ENCODE measurements at places on chromosomes 1 and 21. TPM values are rescaled to one million over a fixed set of nuclear protein-coding genes. Genes with fewer than 3 reads are reported as not detected.

RGS13 gene
- total RNA-seq, result not detected

NFIA gene
- 6.9 TPM for total RNA-seq

FMO3 gene
- total RNA-seq, result not detected

KLHDC9 gene
- 0.52 TPM for total RNA-seq

NFASC gene
- not detected for total RNA-seq

ATP1A4 gene
- not detected for total RNA-seq

CGN gene
- 1.4 TPM for total RNA-seq

OR2T2 gene
- total RNA-seq, result not detected

DNA sequence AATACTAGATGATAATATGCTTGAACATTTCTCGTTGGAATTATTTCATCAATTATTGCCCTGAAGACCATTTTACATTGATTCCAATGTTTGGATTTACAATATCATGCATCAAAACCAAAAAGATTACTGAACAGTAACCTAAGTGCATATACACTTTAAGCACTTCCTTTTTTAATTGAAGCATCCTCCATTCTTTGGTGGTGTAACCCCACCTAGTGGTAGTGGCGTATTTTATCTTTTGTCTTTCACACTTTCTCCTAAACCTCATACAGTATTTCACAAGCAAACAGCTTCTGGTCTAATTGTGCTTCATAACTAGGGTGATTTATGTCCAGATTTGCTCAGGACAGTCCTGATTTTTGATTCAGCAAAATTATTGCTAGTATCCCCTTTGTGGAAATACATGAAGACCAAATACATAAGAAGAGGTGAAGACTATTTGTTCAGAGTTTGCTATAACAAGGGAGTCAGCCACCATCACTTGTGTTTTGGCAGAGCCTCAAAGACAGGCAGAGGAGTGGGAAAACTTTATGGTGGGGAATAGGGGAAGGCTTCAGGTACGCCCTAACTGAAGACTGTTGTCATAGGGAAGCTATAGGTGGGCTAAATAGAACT lies 3.4 kb upstream of the NVL start:
- H3K4me1 ChIP-seq, result peaks cover 32% of the 10 kb centered on the region
- H3K27ac ChIP-seq, result no peak overlapping the region
- no peak for DNase-seq
- H3K36me3 ChIP-seq, result no peaks in the 10 kb centered on the region

DNA sequence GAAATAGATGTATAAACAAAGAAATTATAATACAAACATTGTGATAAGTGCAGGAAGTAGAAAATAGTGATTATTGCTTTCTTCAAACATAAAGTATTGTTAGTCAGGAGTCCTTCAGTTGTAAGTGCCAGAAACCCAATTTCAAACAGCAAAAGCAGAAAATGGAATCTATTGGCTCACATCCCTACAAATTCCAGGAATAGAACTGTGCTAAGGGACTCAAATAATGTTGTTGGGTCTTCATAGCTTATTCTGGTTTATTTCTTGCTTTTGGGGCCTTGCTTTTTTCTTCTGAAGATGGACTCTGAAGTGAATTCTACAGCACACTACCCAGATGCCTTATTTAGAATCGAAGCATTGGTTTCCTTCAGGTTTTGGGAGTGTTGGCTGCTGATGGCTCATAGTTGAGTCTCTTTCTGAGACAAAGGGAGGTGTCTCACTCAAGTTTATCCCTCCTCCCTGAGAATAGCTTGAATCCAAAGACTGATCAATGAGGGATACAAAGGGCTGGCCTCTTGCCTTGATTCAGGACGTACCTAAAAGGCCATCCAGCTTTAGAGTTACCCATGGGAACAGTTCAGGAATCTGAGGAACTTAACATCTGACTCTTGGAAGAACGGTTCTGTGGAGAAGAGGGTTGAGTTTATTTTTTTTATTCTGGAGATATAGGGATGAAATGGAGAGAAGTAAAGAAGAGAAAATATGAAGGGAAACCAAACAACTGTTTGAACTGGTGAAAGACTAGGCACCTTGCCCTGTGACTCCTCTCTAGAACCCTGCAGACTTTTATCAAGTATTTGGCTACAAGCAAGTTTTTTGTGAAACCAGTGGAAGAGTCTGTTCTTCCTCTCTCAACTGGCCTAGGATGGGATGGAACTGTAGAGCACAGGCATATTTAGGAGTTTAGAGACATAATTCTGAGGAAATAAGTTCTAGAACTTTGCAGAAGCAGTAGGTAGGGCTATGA lies 39.0 kb upstream of the ATG4C start:
- no peaks in the 10 kb centered on the region for H3K4me1 ChIP-seq
- no peak for DNase-seq
- no peaks in the 10 kb centered on the region for H3K36me3 ChIP-seq
- no peak overlapping the region for H3K4me3 ChIP-seq
- H3K27ac ChIP-seq, result no peak overlapping the region
- H3K27me3 ChIP-seq, result no peaks in the 10 kb centered on the region

DNA sequence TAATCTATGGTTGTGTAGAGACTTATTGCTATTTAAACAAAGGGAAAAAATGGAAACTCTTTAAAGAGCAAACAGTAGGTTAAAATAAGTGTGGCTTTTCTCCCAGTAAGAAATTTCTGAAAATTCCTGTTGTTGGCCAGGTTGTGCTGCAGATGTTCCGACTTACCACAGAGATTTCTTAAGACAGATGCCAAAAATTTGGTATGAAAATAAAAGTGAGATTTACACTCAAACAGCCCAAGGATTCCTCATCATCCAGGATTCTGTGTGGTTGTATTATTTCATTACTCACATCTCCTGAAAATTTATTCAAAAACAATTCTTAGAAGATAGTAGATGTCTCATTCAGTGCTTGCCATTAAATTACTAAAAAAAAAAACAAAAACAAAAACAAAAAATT lies 296.7 kb upstream of the PTBP2 start:
- H3K36me3 ChIP-seq, result no peaks in the 10 kb centered on the region
- no peak for DNase-seq
- no peaks in the 10 kb centered on the region for H3K4me1 ChIP-seq

- no peak for DNase-seq
- peaks cover 50% of the 10 kb centered on the region for H3K4me1 ChIP-seq
- no peak overlapping the region for H3K27ac ChIP-seq
- no peaks in the 10 kb centered on the region for H3K36me3 ChIP-seq
- H3K4me3 ChIP-seq, result no peak overlapping the region
- no peaks in the 10 kb centered on the region for H3K27me3 ChIP-seq
Observed at GRCh38 chr1:54359393-54360162, 46.6 kb downstream of the SSBP3 start.

- no peak overlapping the region for H3K4me3 ChIP-seq
- no peaks in the 10 kb centered on the region for H3K4me1 ChIP-seq
- no peak for DNase-seq
- no peaks in the 10 kb centered on the region for H3K36me3 ChIP-seq
Observed at GRCh38 chr1:198267056-198267455, 110.3 kb downstream of the NEK7 start.

GRCh38 chr1:155976062-155976912 lies 2.1 kb downstream of the ARHGEF2 start:
- H3K4me1 ChIP-seq, result peaks cover 74% of the 10 kb centered on the region
- H3K36me3 ChIP-seq, result peaks cover 11% of the 10 kb centered on the region
- DNase-seq, result peak; percentile 77
- no peaks in the 10 kb centered on the region for H3K27me3 ChIP-seq
- peak overlapping the region; percentile 96 for H3K4me3 ChIP-seq

DNA sequence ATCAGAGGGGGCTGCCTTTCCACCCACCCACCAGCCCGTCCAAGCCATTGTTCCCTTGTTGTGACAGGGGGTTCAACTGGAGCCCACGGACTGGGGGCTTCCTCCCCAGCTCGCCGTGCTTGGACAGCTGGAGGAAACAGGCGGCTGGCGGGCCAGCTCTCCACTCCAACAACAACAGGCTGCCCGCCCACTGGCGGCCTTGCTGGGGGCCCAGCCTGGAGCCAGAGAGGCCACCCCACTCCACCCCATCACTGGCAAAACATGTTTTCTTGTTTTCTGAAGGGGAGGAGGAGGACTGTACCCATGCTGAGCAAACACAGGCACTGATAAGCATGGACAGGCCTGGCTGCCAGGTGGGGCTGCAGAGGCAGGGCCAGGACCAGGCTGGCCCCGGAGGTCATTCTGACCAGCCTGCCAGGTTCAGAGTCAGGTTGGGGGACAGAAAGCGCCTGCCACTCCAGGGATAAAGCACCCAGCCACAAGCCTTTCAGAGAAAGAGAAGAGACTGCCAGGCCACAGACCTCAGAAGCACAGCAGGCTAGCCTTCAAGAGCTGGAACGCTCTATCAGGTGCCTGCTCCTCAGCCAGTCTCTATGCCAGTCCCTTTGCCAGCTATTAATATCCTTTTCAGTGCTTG lies 32.8 kb downstream of the GJA4 start:
- DNase-seq, result no peak
- no peaks in the 10 kb centered on the region for H3K4me1 ChIP-seq
- no peak overlapping the region for H3K4me3 ChIP-seq

DNA sequence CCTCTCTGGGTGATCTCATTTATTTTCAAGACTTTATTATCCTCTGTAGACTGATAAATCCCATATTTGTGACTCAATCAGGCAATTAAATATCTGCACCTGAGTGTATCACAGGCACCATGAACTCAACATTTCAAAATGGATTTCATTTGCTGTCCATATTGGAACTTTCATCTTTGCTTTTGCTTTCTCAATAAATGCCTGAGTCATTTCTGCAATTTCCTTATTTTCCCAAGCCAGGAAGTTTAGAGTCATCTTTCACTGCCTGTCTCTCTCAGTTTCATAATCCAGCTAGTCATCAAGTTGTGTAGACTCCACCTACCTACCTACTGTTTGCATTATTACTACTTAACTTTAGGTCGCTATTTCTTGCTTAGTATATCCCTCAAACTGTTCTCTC lies 540.9 kb downstream of the LMO4 start:
- H3K27ac ChIP-seq, result no peak overlapping the region
- no peak for DNase-seq
- H3K27me3 ChIP-seq, result no peaks in the 10 kb centered on the region
- no peak overlapping the region for H3K4me3 ChIP-seq
- no peaks in the 10 kb centered on the region for H3K4me1 ChIP-seq

DNA sequence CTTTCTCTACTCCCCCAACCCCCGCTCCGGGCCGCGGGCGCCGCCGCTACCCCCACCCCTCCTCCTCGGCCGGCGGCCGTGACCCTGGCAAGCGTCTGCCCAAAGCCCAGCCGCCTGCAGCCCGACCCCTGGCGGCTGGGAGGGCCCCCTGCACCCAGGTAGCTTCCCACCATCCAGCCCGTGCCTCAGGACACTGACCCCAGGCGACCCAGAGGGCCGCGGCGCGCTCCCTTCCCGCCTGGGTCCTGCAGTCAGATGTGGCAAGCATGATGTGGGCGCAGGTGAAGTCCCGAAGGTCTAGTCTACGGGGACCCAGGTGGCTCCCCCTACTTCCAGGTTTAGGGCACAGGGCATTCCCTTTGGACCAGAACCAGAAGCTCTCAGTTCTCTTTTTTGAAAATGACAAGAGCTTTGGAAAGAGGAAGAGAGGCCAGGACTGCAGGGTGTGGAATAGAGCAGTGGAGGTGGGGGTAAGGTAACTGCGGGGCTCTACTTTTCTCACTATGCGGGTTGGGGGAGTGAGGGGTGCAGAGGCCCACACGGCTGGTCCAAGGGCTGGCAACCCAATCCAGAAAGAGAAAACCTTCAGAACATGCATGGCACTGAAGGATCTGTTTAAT lies at the start of gene DENND4B:
TSS of gene DENND4B (minus strand) at position 97 of the 620 bp plus-strand sequence. CDS start 2,344 bp downstream, outside the sequence.
- H3K4me1 ChIP-seq, result peaks cover 35% of the 10 kb centered on the region
- H3K27ac ChIP-seq, result peak within 1 kb of the TSS; percentile 83
- peak within 1 kb of the TSS; percentile 72 for H3K4me3 ChIP-seq
- DNase-seq, result peak; percentile 69
- peaks cover 52% of the 10 kb centered on the region for H3K36me3 ChIP-seq
- H3K27me3 ChIP-seq, result no peaks in the 10 kb centered on the region

GRCh38 chr1:27633298-27633610 lies 1.7 kb downstream of the FGR start:
- H3K4me3 ChIP-seq, result no peak overlapping the region
- peak overlapping the region; percentile 62 for H3K27ac ChIP-seq
- H3K36me3 ChIP-seq, result no peaks in the 10 kb centered on the region
- no peak for DNase-seq
- H3K4me1 ChIP-seq, result peaks cover 75% of the 10 kb centered on the region

DNA sequence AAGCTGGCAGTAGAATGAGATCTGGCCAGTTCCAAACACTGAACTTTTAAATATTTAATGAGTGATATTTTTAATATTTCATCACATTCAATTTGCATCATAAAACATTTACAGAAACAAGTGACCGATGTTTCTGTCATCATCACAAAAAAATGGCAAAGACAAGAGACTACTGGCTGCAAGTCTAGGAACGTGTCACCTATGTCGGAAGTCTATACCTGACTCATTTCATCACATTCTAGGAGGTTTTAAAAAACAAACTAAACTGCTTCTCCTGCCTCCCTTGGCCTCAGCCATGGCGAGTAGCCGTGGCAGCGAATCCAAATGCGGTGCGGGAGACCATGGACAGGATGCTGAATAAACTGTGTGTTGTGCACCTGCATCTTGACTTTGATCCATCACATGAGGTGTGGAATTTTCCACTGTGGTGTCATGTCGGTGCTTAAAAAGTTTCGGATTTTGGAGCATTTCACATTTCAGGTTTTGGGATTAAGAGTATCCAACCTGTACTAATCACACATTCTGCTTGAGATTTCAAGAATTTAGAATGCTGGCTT lies 43.1 kb downstream of the CLSTN1 start:
- no peak overlapping the region for H3K27ac ChIP-seq
- H3K36me3 ChIP-seq, result no peaks in the 10 kb centered on the region
- no peak for DNase-seq
- H3K27me3 ChIP-seq, result no peaks in the 10 kb centered on the region

- H3K27me3 ChIP-seq, result no peaks in the 10 kb centered on the region
- H3K4me3 ChIP-seq, result no peak overlapping the region
- no peak overlapping the region for H3K27ac ChIP-seq
Observed at GRCh38 chr21:27511233-27511632, 544.3 kb upstream of the ADAMTS5 start.

DNA sequence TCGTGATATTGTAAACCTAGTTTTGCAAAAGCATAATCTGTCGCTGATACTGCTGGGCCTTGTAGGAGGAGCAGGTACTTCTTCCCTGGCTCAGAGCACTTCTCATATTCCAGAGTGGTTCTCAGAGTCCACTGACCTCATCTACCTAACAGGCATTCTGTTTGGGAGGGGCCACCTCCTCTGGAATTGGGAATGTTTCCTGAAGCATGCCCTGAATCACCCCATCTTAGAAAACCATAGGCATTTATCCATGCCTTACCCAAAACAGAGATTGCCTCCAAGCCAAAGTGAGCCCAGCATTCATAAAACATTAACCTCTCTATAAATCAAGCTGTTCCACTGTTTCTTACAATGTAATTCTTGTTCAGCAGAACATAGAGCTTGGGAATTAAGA lies 35.1 kb downstream of the SLC44A3 start:
- no peak for DNase-seq
- H3K27ac ChIP-seq, result no peak overlapping the region
- H3K36me3 ChIP-seq, result no peaks in the 10 kb centered on the region
- H3K4me3 ChIP-seq, result no peak overlapping the region
- no peaks in the 10 kb centered on the region for H3K4me1 ChIP-seq

DNA sequence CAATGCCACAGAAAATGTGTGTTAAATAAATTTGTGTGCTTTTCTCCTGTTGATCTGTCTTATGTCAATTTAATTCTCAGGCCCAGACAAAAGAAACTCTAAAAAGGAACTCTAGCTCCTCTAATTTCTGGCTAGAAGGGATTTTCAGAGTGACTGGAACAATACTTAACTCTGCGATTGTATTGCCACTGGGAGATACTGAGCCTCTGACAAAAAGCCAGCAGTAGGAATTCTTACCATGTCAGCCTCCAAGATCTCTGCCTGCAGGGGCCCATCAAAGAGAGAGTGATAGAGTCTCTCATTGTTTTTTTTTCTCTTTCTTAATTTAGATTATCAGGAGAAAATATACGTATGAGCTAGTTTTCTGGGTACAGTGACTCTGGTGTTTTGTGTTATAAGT lies 1165.7 kb downstream of the BRINP3 start:
- H3K36me3 ChIP-seq, result no peaks in the 10 kb centered on the region
- DNase-seq, result no peak
- H3K4me1 ChIP-seq, result no peaks in the 10 kb centered on the region
- H3K27me3 ChIP-seq, result no peaks in the 10 kb centered on the region
- no peak overlapping the region for H3K27ac ChIP-seq

All from CD4-positive, alpha-beta memory T cell (primary cell).